ENCODE measurements at places on chromosomes 11 and 22.

DNA sequence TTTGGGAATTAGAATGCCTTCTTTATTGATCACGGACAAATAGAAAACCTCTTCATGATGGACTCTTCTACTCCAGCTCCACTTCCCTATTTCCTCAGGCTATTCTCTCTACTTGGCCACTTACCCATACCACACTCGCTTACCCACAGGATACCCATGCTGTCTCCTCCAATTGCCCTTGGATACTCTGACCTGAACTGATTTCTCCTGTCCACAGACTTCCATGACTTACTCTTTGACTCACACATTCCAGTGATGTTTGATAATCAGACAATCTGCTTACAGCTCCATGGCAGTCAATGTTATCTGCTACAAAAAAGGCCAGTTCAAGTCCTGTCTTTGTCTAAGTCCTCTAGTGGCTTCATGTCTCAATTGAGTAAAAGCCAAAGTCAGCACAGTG is 292.0 kb upstream of the CTSC start:
- DNase-seq: no peak

- no peak for DNase-seq
Measured at GRCh38 chr11:82792319-82792718, 58.7 kb upstream of the FAM181B start.

DNA sequence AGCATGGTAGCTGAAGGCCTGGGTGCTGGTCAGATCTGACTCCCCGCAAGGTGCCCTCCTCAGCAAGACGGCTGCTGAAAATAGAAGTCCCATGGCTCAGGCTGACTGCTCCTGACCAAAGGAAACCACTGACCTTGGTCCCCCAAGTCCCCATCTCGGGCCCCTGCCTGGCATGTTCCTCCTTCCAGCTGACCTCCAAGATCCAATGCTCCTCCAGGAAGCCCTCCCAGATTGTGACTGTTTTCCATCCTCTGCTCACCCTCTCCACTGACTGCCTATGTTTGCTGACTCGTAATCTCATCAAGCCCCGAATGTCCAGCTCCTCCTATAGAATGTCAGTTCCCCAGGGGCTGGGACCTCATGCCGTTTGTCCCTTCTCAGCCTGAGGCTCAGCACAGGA is 30.5 kb downstream of the ALX4 start:
- no peak for DNase-seq

DNA sequence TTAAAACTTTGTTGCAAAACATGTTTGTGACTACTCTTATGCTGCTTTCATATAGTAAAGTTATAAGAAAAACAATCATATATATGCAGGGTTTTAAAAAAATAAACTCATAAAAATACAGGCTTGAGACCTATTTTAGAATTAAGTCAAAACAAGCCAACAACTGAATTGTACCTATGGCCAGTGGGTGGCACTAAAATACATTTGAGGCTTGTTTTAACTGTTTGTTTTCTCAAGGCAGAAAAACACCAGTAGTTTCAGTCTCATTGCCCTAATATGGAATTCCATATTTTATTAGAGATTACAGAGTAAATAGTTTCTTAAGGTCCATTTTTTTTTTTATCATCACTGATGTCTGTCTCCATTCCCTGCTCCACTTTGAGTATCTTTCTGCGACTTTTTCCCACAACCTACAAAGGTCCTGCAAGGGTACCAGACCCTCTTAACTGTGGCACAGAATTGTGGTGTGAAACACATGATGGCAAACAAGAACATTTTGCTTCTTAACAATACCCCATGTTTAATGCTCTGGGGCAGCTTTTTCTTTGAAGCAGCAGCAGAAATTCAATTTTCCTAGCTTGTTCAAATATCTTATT is 8.5 kb upstream of the CCDC89 start:
- peak; percentile 58 for DNase-seq

DNA sequence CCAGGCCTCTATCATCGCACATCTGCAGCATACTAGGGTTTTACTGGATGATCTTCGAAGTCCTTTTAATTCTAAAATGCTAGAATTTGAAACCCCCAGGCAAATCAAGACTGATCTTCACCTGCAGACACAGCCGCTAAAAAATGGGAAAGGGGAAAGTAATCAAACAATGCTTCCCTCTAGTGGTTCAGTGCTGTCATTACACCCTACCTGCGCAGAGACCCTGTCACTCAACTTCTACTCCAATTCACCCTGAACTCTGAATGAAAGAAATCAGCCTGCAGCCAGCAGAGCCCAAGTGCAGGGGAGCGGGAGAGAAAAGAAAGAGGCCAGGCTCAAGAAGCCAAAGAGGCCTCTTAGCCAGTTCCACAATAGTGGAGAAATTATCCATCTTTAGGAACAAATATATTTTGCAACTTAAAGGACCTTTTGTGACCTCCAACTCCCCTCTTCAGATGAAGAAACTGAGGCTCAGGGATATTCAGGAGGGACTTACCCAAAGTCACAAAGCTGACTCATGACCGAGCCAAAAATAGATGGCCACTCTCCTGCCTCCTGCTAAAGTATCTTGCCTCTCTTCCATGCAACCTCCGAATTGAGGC is 33.0 kb downstream of the SERGEF start:
- DNase-seq: peak; percentile 59
